Hematopoietic multipotent progenitor cell (in vitro differentiated cells): ENCODE measurements at places on chromosomes 1 and 21. TPM values are rescaled to one million over a fixed set of nuclear protein-coding genes. Genes with fewer than 3 reads are reported as not detected.

DNA sequence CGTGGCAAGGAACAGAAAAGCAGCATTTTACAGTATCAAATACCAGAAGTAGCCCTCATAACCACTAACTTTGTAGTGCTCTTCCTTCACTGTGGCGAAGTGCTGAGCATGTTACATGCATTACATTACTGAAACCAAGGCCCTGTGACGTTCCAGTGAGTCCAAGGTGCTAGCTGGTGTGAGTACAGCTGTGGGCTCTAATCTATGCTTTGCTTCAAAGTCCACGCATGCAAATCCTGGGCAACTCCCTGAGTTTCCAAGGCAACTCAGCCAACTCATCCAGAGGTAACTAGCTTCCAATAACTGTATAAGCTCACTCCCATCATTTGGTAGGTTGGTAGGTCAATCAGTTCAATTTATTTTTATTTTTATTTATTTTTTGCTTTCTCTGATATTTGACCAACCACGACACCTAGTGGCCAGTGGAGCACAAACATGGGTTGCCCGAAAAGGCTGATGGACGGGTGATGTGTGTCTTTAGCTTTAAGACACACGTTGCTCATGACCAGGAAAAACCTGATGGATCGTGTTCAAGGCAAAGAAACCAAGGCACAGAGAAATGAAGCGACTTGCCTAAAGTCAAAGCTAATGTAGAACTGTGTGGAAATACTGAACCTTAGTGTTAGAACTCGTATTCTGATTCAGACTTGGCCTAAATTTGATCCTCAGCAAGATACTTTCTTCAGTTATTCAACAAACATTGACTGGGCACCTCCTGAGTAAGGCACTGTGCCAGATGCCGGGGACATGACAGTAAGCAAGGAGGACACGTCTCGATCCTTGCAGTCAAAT is 73.0 kb downstream of the GNG12 start:
- no peak for DNase-seq

DNA sequence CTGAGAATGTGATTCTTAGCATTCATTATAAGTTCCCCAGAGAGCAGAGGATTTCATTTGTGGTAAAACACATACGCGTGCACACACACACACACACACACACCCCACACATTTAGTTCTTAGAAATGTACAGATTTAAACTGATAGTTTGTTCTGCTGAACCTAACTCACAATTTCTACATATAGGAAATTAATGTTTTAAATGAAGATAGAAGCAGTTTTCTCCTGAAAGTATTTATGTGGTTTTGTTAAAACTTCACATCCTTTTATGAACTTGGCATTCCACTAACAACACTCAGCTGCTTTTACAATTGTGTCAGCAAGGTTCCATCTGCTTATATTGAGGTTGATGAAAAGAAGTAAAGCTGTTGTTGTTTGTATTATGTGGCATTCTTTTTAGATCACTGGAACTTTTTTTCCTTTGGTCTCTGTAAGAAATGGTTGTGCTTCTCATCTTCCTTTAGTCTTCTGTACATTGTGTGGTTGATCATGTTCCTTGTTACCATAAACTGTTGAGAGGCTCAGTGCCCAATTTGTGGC is 41.6 kb downstream of the AK4 start:
- DNase-seq: no peak

DNA sequence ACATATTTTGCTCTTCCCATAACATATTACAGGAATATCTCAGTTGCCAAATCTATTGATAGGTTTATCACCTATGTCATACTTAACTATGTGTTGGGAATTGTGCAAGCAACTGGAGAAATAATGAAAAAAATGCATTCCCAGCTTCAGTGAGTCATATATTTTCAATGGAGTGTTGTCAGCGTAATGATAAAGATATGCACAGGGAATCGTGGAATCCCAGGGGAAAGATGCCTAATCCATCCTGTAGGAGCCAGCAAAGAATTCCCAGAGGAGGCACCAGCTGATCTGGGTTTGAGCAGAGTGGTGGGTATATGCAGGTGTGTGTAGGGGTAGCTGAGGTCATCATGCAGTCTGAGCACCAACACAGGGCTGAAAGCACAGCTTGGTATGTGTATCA is 213.3 kb upstream of the DAB1 start:
- DNase-seq: no peak

Gene CCDC190
- total RNA-seq: not detected

Gene NR5A2
- under 0.01 TPM for total RNA-seq

DNA sequence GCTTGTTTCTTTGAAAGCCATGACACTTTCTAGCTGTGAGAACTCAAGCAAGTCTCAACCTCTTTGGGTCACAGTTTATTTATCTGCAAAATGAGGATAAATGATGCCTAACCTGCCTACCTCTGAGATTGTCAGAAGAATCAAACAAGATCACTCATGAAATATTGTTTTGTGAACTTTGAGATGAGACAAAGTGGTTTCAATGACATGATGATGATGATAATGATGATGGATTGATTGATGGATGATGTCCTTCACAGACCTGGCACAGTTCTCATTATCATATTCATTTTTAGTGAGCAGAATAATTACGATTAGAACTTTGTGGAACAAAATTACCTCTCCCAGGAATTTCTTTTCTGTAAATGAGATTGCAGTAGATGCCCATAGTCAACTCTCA is 129.2 kb downstream of the HHIPL2 start:
- no peak for DNase-seq

Gene CASP9
- total RNA-seq: 21.3 TPM

Gene GPX7
- 92.1 TPM for total RNA-seq

DNA sequence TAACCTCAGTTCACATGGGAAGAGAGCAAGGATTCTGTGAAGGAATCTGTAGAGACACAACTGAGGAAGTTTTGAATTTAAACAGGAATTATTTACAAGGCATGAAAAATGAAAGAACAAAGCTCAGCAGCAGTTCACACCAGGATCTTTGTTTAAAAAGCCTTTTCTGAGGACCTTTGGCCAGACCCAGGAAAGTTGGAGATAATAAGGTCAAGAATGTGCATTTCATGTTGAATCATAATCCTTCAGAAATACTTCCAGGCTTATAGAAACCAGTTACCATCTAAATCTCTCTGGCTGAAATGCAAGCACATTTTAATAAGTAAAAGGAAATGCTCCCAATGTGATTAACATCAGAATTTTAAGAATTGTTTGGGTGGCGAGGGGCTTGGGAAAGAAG is 2.7 kb downstream of the CLIC6 start:
- DNase-seq: no peak
